ENCODE measurements at places on chromosomes 5 and 9.

GRCh38 chr5:144788556-144788955 lies 617.9 kb downstream of the KCTD16 start:
- no peak for DNase-seq

DNA sequence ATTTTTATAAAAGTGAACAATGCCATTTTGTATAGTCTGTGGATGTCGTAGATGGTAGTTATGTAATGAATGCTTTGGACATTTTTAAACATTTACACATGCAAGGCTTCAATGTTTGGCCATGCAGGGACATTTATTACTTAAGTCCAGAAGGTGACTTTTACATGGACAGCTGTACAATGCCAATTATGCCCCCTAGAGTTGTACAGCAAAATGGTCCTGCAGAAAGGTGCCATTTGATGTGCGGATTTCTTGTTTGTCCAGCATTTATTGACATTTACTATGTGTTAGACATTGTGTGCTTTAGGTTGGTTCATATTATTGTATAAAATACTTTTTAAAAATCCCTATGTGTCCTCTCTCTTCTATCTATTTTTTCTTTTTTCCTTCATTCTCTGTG lies 22.5 kb upstream of the COMMD10 start:
- no peak for DNase-seq

DNA sequence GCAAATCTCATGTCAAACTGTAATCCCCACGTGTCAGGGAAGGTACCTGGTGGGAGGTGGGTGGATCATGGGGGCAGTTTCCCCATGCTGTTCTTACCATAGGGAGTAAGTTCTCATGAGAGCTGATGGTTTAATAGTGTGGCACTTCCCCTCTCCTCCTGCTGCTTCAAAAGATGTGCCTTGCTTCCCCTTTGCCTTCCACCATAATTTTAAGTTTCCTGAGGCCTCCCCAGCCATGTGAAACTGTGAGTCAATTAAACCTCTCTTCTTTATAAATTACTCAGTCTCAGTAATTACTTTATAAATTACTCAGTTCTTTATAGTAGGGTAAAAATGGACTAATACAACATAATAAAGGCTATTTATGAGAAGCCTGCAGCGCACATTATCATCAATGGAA lies 7.1 kb upstream of the CNTRL start:
- no peak for DNase-seq

- DNase-seq, result no peak
These were observed 118.0 kb upstream of the OTULINL start for GRCh38 chr5:14463629-14464028.

DNA sequence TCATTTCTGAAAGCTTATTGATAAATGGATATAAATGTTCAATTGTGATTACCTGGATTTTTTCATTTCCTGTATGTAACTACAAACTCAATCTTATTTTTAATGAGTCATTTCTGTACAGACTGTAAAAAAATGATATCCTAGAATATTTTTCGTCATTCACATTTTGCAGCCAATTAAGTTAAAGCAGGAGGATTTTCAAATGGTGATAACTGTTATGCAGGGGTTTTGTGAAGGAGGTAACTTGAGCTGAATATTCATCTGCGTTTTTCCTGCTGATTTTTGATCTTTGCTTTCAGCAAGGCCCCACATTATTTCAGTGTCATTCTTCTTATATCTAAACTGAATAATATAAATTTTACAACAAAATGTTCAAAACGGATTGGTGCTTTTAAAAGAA lies 74.1 kb downstream of the SLF1 start:
- DNase-seq, result no peak

DNA sequence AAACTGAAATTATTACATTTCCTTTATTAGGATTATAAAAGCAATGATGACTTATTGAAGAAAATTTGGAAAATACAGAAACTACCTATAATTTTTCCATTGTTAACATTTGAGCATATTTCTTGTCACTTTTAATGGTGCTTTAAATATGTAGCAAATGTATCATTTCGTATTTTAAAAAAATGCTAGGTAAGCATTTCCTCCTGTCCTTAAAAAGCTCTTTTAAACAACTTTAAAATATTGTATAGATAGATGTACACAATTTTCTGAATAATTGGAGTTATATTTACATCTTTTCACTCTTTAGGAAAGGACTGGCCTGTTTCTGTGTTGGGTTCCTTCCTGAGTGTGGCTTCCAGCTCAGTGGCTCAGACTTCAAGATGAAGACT lies 15.6 kb downstream of the TENT4A start:
- no peak for DNase-seq

DNA sequence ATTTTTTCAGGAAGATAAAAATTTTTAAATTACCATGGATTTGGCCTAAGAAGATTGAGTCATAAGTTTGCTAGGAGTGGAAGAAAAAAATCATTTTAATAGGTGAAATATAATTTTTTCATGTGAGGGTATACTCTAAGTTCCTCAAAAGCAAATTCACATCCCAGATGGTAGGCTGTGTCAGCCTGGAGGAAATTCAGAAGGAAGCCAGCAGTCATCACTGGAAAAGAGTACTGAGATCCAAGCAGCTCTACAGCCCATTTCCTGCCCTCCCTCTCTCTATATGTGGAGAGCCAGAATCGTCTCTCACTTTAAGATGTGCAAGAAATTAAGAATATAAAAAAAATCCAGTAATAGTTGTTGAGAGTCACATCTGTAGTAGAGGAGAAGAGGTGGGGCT lies 126.5 kb upstream of the CDH18 start:
- no peak for DNase-seq

DNA sequence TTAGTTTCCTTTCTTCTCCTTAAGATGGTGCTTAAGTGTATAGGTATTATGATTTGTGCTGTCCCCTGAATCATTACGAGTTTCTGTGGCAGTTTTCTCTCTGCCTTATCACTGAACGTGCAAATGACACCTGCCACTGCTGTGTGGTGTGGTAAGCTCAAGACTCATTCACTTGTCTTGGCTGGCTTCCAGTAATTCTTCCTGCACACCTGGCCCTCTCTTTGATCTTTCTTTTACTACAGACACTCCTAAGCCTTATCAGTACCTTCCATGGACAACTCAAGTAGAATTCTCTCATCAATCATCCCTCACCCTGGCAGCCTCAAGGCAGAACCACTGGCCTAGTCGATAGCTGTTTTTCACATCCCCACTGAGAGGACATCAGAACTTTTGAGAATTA lies 82.6 kb upstream of the ADAMTS19 start:
- DNase-seq, result no peak

DNA sequence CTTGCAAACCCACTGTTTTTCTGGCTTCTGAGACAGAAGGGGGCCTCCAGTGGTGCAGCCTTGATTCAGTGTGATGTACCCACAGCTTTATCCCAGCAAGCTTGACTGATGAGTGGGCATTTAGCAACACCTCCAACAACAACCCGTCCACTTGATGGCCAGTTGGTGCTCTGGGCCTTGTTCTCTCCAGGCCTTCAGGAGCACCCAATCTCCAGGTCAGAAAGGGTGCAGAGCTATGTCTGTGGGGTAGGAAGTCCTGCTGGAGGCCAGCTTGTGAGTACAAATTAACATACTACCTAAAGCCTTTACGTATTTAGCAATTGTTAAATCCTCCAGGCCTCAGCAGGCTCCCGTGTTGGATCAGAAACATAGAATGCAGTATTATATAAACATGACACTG lies 10.1 kb upstream of the TRIM52 start:
- DNase-seq, result no peak

- no peak for DNase-seq
These were observed 1.3 kb upstream of the LIFR start for GRCh38 chr5:38557792-38558191.

DNA sequence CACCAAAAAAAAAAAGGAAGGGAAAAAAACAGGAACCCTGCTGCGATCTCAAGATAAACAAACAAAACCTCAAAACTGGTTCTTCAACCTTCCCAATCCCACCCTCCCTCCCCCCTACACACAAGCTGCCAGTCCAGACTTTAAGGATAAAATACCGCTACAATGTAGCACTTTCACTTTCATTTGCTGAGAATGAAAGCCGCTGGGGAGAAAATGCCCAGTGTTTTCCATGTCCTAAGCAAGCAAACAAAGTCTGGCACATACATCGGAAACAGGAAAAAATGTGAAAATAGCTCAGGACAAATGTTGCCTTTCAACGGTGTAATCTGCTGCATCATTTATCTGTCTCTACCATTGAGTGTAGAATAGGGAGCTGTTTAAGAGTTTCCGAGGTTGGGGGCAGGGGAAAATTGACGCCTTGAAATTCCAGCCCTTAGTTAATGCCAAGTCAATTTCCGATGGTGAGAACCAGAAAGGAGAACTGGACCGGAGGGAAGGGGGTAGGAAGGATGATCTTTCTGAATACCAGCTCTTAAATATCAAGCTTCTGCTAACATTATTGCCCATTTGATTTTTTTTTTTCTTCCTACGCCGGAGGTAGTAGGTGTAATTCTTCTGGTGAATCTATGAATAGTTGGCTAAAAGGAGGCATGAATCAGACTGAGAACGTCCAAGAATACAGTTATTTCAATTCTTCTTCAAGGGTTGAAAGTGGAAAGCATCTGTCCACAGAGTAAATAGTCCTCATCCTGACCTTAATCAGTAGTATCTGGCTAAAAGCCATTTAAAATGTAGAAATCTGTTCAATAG lies 1.2 kb upstream of the ADAMTS6 start:
- DNase-seq, result peak; percentile 86

GRCh38 chr5:135535820-135536801 lies at the start of gene NEUROG1:
NEUROG1 (minus strand) TSS chr5:135535964; CDS start chr5:135535690, 274 bp downstream.
- peak; percentile 78 for DNase-seq

DNA sequence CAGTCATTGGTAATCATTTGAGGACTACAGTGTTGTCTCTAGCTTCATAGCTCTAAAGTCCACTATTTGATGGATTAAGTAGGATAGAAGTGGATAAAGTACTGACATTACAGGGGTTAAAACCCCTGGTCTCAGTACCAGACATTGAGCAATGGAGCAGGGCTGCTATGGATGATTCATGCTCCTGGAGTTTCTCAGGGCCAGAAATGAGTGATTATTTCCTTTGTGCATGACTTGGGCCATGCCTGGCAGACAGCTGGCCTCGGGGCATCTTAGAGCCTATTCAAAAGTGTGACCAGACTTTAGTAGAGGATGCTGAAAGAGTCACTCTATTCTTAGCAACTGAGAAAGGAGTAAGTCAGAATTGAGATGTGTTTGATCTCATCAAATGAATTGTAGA lies 350.7 kb upstream of the TLE4 start:
- DNase-seq, result no peak

DNA sequence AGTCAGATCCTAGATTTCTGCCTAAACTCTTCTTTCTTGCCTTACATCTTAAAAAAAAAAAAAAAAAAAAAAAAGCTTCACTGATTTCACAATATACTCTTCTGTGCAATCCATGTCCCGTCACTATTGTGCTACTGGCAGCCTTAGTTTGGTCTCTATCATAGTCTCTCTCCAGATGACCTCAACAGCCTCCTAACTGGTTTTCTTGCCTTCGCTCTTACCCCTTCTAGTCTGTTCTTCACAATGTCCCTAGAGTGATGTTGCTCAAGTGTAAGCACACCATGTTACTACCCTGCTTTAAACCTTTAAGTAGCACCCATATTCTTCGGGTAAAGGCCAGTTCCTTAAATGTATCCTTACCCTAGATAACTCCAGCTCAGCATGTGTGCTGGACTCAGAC lies 25.8 kb downstream of the CD180 start:
- DNase-seq, result no peak

DNA sequence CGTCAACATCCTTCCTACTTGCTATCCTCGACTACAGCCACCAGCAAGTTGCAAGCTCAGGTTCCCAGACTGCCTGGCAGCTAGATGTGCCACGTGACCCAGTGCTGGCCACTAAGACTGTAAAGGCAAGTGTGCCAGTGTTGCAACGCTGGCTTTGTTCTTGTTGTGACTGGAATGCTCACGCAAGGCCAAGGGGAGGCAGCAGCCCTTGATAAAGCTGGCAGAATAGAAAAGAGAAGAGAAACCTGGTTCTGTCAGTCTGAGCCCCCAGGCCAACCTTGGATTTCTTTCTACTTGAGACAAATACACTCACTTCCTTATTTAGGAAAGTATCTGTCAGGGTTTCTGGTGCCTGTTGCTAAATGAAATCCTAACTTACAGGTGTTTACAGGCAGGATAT lies 113.0 kb downstream of the KLHL3 start:
- no peak for DNase-seq

GRCh38 chr5:14700478-14701436 lies 36.2 kb downstream of the OTULIN start:
- DNase-seq, result no peak

DNA sequence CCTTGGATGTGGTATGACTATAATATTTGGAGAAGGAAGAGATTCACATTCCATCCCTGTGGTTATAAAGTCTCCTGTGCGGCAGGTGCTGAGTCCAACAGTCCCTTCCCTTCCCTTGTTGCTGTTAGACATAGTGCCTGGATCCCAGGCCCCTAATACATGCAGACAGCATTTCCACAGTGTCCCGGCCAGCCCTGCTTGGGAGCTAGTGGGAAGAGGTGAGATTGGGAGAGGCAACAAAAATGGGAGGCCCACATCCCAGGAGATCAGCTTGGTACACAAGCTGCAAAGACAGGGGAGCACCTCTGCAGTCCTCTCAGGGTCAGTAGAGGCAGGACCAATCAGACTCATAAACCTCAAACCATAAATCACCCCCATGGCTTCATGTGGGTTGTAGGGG lies 3.3 kb upstream of the NEURL1B start:
- no peak for DNase-seq

DNA sequence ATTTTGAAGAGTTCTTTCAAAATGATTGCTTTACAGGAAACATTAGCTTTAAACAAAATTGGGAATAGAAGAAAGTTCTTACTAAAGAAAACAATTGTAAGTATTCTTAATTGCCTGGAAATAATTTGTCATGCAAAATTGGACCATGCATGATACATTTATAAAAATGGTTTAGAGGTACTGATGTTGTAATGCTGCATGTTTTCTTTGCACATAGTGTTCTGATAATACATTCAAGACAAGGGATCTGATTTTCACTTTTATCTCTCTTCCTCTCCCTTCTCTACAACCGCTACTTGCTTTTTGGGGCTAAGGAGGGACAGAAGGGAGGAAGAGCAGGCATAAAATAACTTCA lies 211.6 kb upstream of the MPDZ start:
- DNase-seq, result no peak

GRCh38 chr5:17105744-17106418 lies 111.5 kb upstream of the BASP1 start:
- no peak for DNase-seq

- DNase-seq, result no peak
These were observed 192.7 kb upstream of the SGCD start for GRCh38 chr5:156134216-156134615.

DNA sequence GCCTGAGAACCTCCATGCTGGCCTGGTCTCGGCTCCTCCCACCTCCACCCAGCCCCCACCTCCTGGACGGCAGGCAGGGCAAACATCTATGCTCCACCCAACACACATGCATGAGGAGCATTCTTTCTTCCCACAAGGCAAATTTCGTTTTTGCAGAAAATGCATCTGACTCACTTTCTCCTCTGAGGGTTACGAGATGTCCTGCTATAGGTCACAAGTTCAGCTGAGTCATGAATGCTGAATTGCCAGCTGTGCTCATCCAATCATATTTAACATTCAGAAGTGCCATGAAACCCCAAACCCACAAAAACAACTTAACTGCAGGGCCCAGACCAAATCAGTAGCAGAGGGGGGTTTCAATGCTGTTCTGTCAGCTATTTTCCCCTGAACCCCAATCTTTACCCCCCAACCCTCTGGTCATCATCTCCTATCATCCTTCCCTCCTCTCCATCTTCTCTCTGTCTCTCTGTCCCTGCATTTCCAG lies 39.0 kb upstream of the OSMR start:
- peak; percentile 21 for DNase-seq

GRCh38 chr5:30600892-30601291 lies 592.6 kb upstream of the CDH6 start:
- DNase-seq, result no peak

GRCh38 chr5:106843812-106844416 lies 826.8 kb downstream of the EFNA5 start:
- DNase-seq, result peak; percentile 65
